ENCODE measurements at places on chromosomes 12 and 14. TPM values are rescaled to one million over a fixed set of nuclear protein-coding genes. Genes with fewer than 3 reads are reported as not detected.

SLC7A8 gene
- 50.2 TPM for total RNA-seq

BATF gene
- total RNA-seq, result 1.8 TPM

KRT72 gene
- not detected for total RNA-seq

TMEM179 gene
- total RNA-seq, result 1.2 TPM

RD3L gene
- 0.23 TPM for total RNA-seq

HAL gene
- 1.7 TPM for total RNA-seq

SPTSSA gene
- total RNA-seq, result 13.4 TPM

PKP2 gene
- 19.1 TPM for total RNA-seq

TGM1 gene
- total RNA-seq, result 0.29 TPM

SLC6A15 gene
- total RNA-seq, result 0.58 TPM

ZC3H10 gene
- 4.9 TPM for total RNA-seq

AVPR1A gene
- 38.7 TPM for total RNA-seq

MYBPC1 gene
- total RNA-seq, result 337 TPM

LYZ gene
- total RNA-seq, result 115 TPM

PRIMA1 gene
- 0.41 TPM for total RNA-seq

PPM1A gene
- total RNA-seq, result 44.8 TPM

ITGB7 gene
- 3.7 TPM for total RNA-seq

ERBB3 gene
- total RNA-seq, result 123 TPM

CPSF2 gene
- total RNA-seq, result 18.5 TPM

NRXN3 gene
- total RNA-seq, result 4.2 TPM

NKX2-1 gene
- total RNA-seq, result not detected

IQSEC3 gene
- 2.9 TPM for total RNA-seq

SLC25A21 gene
- total RNA-seq, result 2.0 TPM

PITPNM2 gene
- total RNA-seq, result 12.5 TPM

CLEC1A gene
- 6.1 TPM for total RNA-seq

LTB4R2 gene
- 9.1 TPM for total RNA-seq

ZNF140 gene
- 23.3 TPM for total RNA-seq

LRRC10 gene
- not detected for total RNA-seq

PLA2G1B gene
- not detected for total RNA-seq

FGF6 gene
- 1.3 TPM for total RNA-seq

HVCN1 gene
- 8.8 TPM for total RNA-seq

C12orf60 gene
- total RNA-seq, result 2.7 TPM

MED6 gene
- 44.8 TPM for total RNA-seq

SAMD4A gene
- 31.1 TPM for total RNA-seq

CRIP2 gene
- total RNA-seq, result 147 TPM
